Stimulated activated CD8-positive, alpha-beta memory T cell treated with anti-CD3 and anti-CD28 coated beads, Interleukin-7, amount 100 ng/mL, for 1 hour (primary cell): ENCODE measurements at places on chromosomes 7 and 10.

DNA sequence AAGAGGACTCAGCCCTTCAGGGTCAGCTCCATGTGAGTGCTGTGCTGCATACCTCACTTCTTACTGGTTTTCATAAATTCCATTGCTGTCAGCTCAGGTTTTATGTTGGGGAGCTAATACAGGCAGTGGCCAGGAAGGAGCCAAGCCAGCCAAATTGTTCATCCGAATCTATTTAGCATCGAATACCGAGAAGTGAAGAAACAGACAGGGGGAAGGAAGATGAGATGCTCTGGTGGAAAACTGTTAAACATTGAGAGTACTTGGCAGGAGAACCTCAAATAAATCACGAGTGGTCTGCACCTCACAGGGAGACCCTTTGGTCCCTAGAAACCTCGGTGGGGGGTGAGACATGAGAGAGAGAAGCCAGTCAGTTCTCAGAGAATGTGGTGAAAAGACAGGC, 196.0 kb upstream of the TMEM72 start:
- no peak for DNase-seq

DNA sequence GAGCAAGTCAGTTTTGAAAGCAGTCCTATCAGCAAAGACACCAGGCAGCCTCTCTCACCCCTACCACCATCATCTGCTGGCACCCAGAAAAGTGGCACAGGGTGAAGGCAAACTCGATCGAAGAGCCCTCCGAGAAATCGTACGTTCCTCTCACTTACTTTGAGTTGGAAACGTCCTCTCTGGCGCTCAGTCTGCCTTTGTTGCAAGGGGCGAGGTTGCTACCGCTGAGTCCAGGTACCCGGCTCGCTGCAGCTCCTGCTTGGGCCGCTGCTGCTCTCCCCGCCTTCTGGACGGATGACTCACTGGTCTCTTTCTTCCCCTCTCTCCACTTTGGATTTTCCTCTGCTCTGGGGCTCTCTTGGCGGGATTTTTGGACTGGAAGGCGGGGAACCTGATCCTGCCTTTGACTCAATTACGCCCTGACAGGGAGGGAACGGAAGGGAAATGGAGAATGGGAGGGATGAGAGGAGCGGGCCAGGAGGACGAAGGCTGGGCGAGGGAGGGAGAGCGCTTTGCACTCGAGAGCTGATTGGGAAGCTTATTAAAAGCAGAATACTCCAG, at the start of gene PTN:
PTN (minus strand) TSS at position 453 of the 561 bp plus-strand sequence. CDS start 88,760 bp downstream, outside the sequence.
- no peak for DNase-seq

DNA sequence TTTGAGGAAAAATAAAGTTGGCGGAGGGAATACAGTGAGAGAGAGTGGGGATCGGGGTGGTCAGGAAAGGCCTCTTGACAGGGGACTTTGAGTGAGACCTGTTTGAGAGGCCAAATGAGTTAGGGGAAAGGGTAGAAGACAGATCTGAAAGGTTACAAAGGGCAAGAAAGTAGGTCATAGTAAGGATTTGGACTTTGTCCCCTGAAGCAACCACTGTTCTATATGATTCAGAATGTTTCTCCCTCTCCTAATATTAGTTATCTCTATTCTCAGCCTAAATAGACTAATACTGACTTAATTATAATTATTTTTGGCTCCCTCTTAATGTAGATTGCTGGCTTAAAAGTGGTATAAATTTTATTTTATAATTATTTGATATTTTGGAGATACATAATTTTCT, 88.0 kb downstream of the CTNNA3 start:
- no peak for DNase-seq

GRCh38 chr7:157760004-157760730, 423.4 kb downstream of the DNAJB6 start:
- DNase-seq: no peak

GRCh38 chr7:139829775-139830117, 682 bp downstream of the TBXAS1 start:
- DNase-seq: no peak

DNA sequence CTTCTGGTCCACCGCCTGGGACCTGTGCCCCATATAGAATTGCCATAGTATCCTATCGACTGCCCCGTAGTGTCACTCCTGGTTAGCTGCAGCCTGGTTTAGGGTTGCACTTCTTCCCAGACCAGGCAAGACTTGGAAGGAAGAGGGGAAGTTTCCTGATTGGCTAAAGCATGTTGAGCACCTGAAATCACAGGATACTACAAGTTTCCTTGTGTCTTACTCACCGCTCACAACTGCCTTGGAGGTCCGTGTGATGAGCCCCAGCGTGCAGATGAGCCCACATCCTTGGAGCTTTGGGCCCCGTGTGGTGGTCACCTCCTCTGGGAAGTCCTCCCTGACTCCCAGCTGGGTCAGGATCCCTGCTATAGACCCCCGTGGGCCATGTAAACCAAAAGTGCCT, 73.9 kb upstream of the GTF2I start:
- no peak for DNase-seq

- no peak for DNase-seq
Observed at GRCh38 chr10:43921478-43921877, 272.8 kb upstream of the ZNF32 start.

- DNase-seq: no peak
Observed at GRCh38 chr7:84193747-84194146, 842 bp downstream of the SEMA3A start.

- no peak for DNase-seq
Observed at GRCh38 chr10:116809483-116810119, 39.7 kb upstream of the ENO4 start.

DNA sequence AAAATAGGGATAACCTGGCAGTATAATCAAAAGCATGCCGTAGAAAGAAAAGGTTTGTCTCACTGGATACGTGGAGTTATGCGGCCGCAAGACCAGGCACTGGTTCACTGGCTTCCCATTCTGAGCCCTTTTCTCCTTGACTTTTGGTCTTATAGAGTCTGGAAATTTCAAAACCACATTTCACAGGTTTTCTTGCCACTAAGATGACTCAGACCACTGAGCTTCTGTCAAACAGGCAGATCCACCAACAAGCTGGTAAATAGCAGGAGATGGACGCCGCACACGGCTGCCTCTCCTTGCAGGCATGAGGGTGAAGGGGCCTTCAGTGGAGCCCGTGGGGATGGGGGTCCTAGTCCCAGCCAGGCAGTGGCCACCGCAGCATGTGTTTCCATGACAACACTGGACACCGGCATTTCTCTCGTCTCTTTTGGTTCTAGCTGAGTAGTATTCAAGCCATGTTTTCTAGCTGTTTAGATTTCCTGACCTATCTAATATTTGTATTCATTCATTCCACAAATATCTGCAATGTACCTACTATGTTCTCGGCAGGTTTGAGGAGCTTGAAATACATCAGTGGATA, 55.5 kb downstream of the KLF6 start:
- DNase-seq: no peak
